ENCODE measurements at places on chromosomes 12 and 14.
A peak's percentile ranks its signal among the peaks of the same experiment; 100 is the strongest.

- H3K27me3 ChIP-seq, result no peaks in the 10 kb centered on the region
- DNase-seq, result no peak
- H3K4me1 ChIP-seq, result peaks cover 6% of the 10 kb centered on the region
- H3K27ac ChIP-seq, result no peak overlapping the region
- H3K4me3 ChIP-seq, result no peak overlapping the region
- H3K36me3 ChIP-seq, result no peaks in the 10 kb centered on the region
These were observed 59.4 kb downstream of the ATG14 start for GRCh38 chr14:55352201-55352600.

GRCh38 chr12:125201090-125201489 is 135.9 kb downstream of the AACS start:
- DNase-seq, result no peak
- no peak overlapping the region for H3K4me3 ChIP-seq
- no peaks in the 10 kb centered on the region for H3K36me3 ChIP-seq
- H3K4me1 ChIP-seq, result no peaks in the 10 kb centered on the region
- no peak overlapping the region for H3K27ac ChIP-seq

DNA sequence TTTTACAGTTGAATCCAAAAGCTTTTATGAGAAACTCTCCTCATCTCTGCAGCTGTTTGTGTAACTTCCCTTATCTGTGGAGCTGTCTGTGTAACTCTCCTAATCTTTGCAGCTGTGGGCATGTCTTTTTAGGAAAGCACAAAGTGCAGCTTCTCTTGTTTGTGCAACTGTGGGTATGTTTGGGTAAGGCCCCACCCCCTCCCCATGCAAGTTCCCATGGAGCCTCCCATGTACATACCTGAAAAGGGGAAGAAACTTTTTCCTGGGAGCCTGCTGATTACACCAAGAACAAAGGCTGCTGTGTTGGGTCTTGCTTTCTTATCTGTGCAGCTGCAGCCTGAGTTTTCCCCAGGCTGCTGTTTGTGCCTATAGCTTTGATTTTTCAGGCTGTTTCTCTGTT is 42.7 kb upstream of the CDKN3 start:
- H3K36me3 ChIP-seq, result no peaks in the 10 kb centered on the region
- H3K4me1 ChIP-seq, result no peaks in the 10 kb centered on the region
- DNase-seq, result no peak
- H3K4me3 ChIP-seq, result no peak overlapping the region
- no peak overlapping the region for H3K27ac ChIP-seq

DNA sequence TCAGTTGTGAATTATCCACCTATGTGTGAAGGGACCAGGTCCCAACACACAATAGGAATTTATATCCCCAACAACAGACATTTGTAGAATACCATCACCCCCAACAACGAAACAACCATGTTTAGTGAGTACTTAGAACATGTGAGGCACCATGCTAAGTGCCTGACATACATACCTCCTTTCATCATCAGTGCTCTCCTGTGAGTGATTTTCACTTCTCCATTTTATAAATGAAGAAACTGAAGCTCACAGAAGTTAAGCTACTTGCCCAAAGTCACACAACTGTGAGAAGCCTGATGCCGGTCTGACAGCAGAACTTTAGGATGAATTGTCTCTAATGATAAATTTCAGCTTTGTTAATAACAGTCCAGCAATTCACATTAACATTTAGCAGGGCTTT is 35.4 kb downstream of the SPTB start:
- no peak overlapping the region for H3K4me3 ChIP-seq
- H3K36me3 ChIP-seq, result no peaks in the 10 kb centered on the region
- DNase-seq, result no peak
- no peak overlapping the region for H3K27ac ChIP-seq
- peaks cover 14% of the 10 kb centered on the region for H3K27me3 ChIP-seq
- peaks cover 2% of the 10 kb centered on the region for H3K4me1 ChIP-seq

DNA sequence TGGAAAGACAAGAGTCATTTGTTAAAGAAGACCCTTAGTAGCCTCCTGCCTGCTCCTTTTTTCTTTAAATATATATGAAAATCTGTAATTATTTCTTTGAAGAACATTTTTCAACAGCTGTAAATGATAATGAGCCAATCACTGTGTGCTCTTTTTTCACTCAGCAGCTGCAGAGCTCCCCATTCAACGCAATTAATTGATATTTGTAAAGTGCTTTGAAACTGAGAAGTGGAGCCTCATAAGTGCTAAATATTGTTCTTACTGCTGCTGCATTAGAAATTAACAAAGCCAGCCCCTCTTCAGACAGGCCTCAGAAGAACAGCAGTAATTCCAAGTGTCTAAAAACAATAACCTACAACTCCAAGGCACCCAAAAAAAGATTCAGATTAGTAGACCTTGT is 224.3 kb downstream of the GXYLT1 start:
- H3K4me1 ChIP-seq, result no peaks in the 10 kb centered on the region
- peaks cover 11% of the 10 kb centered on the region for H3K27me3 ChIP-seq
- H3K4me3 ChIP-seq, result no peak overlapping the region
- DNase-seq, result no peak
- no peak overlapping the region for H3K27ac ChIP-seq

DNA sequence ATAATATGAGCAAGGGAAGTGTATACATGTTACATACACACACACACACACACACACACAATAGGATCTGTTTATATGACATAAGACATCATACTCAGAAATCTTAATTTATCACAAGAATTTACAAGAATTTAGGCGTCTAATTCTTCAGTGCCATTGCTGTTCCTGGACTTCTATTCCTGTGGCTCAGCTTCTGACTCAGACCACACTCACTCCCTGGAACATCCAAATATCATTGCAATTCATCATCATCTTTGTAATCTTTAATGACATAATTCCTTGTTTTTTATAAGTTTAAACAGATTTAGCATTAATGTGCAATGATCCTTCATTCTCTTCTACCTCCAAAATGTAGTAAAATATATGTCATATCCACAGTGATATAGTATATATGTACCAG is 544.2 kb downstream of the FOXG1 start:
- DNase-seq, result no peak
- no peaks in the 10 kb centered on the region for H3K4me1 ChIP-seq
- no peak overlapping the region for H3K27ac ChIP-seq
- H3K36me3 ChIP-seq, result no peaks in the 10 kb centered on the region
- H3K4me3 ChIP-seq, result no peak overlapping the region

DNA sequence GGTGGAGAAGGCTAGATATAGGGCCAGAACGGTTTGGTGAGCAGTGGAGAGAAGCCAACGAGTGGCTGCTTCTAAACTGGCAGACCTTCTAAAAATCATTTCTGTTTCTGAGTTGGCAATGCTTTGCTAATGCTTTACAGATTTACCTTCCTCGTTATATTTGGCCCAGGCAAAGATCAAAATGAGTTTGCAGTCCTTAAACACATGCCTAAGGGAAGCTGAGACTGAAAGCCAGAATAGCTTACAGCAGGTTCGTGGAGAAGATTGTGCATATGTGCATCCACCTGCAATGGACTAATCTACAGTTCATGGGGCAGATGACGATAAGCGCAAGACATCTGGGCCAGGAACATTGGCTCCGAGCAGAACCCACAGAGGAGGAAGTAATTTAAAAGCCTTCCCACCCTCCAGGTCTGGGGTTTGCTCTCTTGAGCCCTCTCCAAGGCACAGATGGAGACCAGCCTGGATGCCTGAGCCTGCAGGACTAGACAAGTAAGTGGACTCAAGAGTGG is 99.4 kb downstream of the NINJ2 start:
- peak overlapping the region; percentile 96 for H3K27ac ChIP-seq
- no peaks in the 10 kb centered on the region for H3K27me3 ChIP-seq
- no peak for DNase-seq
- peaks cover 76% of the 10 kb centered on the region for H3K4me1 ChIP-seq

- H3K27ac ChIP-seq, result no peak overlapping the region
- no peaks in the 10 kb centered on the region for H3K4me1 ChIP-seq
- H3K4me3 ChIP-seq, result no peak overlapping the region
- no peaks in the 10 kb centered on the region for H3K36me3 ChIP-seq
- H3K27me3 ChIP-seq, result no peaks in the 10 kb centered on the region
These were observed 11.2 kb upstream of the PYGL start for GRCh38 chr14:50955373-50956043.

- H3K4me3 ChIP-seq, result no peak overlapping the region
- H3K27ac ChIP-seq, result no peak overlapping the region
- H3K4me1 ChIP-seq, result no peaks in the 10 kb centered on the region
- no peak for DNase-seq
These were observed 377.4 kb downstream of the GRIN2B start for GRCh38 chr12:13603953-13604352.

GRCh38 chr12:53170215-53170614 is 10.3 kb upstream of the ZNF740 start:
- H3K4me3 ChIP-seq, result no peak overlapping the region
- H3K27me3 ChIP-seq, result no peaks in the 10 kb centered on the region
- H3K4me1 ChIP-seq, result no peaks in the 10 kb centered on the region
- H3K27ac ChIP-seq, result no peak overlapping the region
- peaks cover 8% of the 10 kb centered on the region for H3K36me3 ChIP-seq

- H3K36me3 ChIP-seq, result no peaks in the 10 kb centered on the region
- H3K27ac ChIP-seq, result no peak overlapping the region
- H3K4me3 ChIP-seq, result no peak overlapping the region
- no peaks in the 10 kb centered on the region for H3K4me1 ChIP-seq
- H3K27me3 ChIP-seq, result no peaks in the 10 kb centered on the region
- DNase-seq, result no peak
These were observed 163.9 kb upstream of the RASSF8 start for GRCh38 chr12:25794571-25794970.

DNA sequence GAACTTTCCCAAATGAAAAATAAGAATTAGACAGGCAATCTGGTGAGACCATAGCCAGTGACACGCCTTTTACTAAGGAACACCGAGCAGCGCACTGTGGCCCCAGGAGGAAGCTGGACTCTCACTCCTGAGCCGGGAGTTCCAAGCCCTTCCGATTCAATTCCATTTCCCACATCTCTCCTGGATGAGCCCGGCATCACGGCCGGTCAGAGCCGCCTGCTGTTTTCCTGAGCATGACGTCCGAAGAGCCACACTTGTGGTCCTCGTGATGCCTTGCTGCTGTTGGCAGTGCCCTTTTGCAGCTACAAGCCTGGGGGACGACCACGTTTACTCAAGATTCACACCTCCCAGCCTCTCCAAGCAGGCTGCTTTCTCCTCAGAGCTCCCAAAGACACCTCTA is 40.8 kb downstream of the FBXL14 start:
- H3K4me3 ChIP-seq, result no peak overlapping the region
- H3K36me3 ChIP-seq, result no peaks in the 10 kb centered on the region
- peaks cover 9% of the 10 kb centered on the region for H3K27me3 ChIP-seq
- H3K27ac ChIP-seq, result no peak overlapping the region
- H3K4me1 ChIP-seq, result no peaks in the 10 kb centered on the region
- DNase-seq, result no peak

DNA sequence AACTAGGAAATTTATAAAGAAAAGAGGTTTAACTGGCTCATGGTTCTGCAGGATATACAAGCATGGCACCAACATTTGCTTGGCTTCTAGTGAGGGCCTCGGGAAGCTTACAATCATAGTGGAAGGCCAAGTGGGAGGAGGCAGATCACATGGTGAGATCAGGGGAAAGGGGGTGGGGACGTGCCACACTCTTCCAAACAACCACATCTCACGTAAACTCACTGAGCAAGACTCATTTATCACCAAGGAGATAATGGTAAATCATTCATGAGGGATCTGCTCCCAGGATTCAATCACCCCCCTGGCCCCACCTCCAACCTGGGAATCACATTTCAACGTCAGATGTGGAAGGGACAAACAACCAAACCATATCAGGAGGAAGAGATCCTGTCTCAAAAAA is 35.8 kb downstream of the NUMB start:
- H3K4me1 ChIP-seq, result peaks cover 6% of the 10 kb centered on the region
- H3K27ac ChIP-seq, result no peak overlapping the region
- no peak for DNase-seq
- no peaks in the 10 kb centered on the region for H3K36me3 ChIP-seq
- no peaks in the 10 kb centered on the region for H3K27me3 ChIP-seq

- no peak overlapping the region for H3K4me3 ChIP-seq
- no peaks in the 10 kb centered on the region for H3K36me3 ChIP-seq
- peaks cover 4% of the 10 kb centered on the region for H3K4me1 ChIP-seq
- DNase-seq, result no peak
- H3K27ac ChIP-seq, result no peak overlapping the region
These were observed 176.6 kb downstream of the TSPAN9 start for GRCh38 chr12:3253682-3254275.

DNA sequence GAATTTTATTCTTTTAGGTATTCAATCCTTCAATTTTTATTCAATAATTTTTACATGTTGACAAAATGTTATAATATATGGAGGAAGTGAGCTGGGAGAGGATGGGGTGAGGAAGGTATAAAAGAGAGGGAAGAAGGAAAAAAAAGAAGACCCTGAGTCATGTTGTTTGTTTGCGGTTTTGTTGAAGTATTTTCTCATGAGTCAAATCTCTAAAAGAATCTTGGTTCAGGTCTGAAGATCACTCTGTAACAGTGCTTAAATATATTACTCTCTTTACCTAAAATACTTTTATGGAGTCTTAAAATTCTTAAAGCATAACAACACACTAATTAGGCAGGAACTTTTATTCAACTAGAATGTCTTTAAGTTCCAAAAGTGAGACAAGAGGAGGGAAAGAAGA is 489.6 kb upstream of the GARIN6 start:
- no peak for DNase-seq
- no peak overlapping the region for H3K27ac ChIP-seq
- H3K4me3 ChIP-seq, result no peak overlapping the region
- no peaks in the 10 kb centered on the region for H3K27me3 ChIP-seq

- DNase-seq, result no peak
- H3K27ac ChIP-seq, result no peak overlapping the region
- no peaks in the 10 kb centered on the region for H3K27me3 ChIP-seq
- H3K4me1 ChIP-seq, result no peaks in the 10 kb centered on the region
- peaks cover 38% of the 10 kb centered on the region for H3K36me3 ChIP-seq
These were observed 15.9 kb downstream of the ZNF605 start for GRCh38 chr12:132940071-132940719.

DNA sequence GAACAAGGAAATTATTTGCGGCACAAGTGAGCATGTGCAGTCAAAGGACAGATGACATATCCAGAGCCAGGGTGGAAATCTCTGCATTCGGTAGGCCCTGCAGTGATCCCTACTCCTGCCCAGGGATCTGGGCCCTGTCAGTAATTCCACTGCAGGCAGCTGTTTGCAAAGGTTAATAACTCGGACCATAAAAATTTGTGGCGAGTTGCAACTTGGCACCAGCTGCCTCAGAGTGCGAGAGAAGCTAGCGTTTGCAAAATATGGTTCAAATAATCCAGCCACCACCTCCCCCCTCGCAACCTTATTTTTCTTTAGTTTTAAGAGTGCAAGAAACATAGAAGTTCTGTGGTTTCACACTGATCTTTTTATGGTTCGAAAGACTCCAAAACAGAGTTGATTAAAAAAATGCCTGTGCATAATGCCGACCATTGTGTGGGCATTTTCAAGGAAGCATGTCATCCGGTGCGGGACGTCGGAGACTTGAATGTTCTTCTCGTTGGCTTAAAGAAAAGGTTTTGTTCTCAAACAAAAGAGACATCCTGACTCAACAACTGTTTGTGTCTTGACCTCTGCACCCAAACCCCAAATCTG is 224.5 kb downstream of the BCL11B start:
- peak overlapping the region; percentile 45 for H3K27ac ChIP-seq
- H3K4me1 ChIP-seq, result peaks cover 43% of the 10 kb centered on the region
- H3K27me3 ChIP-seq, result no peaks in the 10 kb centered on the region
- H3K36me3 ChIP-seq, result peaks cover 6% of the 10 kb centered on the region

All from naive thymus-derived CD8-positive, alpha-beta T cell (primary cell).